Activated gamma-delta T cell treated with Interleukin-2 at 50 U/mL for 16 hours (primary cell): ENCODE measurements at places on chromosomes 3 and 15.

DNA sequence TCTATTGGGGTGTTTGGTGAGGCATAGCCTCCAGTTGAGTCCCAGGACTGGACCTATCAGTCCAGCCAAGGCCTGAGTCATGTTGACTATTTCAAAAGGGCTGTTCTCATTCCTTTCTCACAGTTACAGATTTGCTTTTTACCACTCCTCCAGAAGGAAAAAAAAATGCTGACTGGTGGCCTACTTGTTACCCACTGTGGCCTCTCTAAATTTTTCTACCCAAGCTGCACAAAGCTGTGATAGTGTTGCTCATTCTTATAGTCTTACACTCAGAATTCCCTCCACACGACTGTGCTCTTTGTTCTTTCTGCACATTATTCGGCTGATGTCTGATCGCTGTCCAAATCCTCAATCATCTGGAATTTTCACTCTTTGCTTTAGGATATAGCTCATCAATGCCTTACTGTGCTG is 1142.2 kb downstream of the IGSF11 start:
- DNase-seq: no peak

DNA sequence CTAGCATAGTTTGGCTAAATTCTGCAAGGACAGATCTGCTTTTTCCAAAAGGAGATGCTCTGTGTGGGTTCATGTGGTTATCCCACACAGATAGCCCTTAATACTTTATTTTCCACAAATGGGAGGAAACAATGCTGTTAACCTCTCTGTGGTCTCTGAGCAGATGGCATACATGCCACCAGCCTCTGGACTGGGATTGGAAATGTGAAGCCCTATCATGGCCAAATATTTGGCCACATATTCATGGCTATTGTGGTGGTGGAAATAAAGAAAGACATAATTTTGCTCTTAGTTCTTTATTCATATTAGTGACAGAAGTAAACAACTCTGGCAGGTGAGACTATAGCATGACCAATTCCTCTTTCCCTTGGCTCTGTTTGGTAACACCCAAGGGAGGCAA is 726.2 kb downstream of the ROBO1 start:
- no peak for DNase-seq

- DNase-seq: no peak
Measured at GRCh38 chr3:78601249-78601648, 1166.5 kb downstream of the ROBO1 start.

DNA sequence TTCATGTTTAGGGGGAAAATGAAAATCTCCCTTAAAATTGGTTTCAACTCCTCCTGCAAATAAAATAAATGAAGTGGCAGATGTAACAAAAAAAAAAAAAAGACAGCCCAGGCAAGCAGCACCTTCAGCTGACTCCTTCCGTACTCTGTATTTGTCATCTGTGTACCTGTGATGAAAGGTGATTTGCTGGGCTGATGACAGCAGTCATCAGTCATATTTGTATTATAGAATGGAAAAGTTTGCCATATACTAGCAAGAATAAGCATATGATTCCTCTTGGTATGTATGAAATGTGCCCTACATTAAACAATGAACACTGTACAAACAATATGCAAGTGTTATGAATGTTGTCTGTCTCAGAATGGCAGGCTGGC is 44.1 kb upstream of the WWTR1 start:
- no peak for DNase-seq

- no peak for DNase-seq
Measured at GRCh38 chr3:132448216-132448961, 31.1 kb downstream of the DNAJC13 start.

DNA sequence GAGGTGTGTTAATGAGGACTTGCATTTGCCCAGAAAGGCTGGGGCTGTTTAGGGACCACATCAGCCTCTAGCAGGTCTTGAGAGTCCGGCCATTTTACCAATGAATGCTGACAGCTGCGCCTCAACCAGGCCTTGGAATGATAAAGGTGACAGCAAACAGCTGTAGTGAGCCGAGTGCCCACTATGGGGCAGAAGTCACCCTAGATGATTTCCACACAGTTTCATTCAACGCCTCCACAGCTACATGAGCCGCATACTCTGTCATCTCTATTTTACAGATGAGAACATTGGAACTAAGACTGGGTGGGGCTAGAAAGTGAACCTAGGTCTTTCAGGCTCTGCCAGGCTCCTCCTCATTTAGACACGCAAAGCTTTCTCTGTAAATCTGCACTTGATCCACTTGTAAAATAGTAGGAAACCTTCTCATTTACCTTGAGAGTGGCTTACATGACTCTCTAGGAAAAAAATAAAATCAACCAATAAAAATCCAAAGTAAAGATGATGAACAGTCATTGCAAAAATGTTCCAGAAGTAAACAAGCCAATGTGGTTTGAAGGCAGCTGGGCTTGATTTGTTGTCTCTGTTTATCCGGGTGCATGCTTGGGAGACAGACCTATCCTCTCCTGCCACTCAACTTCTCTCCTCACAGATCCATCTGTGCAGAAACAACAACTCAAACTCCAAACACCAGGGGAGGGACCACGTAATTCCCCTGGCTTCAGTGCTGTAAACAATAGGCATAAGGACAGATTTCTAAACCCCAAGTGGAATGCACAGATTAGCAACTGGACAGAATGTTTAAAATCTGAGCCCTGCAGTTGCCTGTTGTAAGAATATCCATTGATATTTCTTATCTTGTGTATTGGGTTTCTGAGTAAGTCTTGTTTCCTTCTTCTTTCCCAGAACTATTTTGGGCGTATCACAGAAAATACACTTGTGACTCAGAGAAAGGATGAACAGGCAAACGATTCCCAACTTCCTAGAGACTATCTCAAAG is 31.5 kb upstream of the LDHAL6B start:
- DNase-seq: no peak

- no peak for DNase-seq
Measured at GRCh38 chr3:112966633-112967032, 8.3 kb downstream of the CD200R1 start.

DNA sequence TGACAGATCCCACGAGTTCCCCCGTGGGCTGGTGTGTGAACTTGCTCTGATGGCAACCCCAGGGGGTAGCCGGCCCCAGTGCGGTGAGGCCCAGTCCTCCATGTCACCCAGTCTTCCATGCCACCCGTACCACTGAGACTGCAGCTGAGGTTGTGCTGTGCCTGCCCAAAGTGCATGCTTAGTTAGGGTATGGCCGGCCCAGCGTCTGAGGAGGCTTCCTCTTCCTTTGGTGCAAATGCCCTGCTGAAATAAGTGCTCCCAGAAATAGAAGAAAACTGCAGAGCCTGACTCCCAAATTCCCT is 31.5 kb downstream of the MGLL start:
- no peak for DNase-seq

- DNase-seq: no peak
Measured at GRCh38 chr15:29225534-29226234, 43.9 kb downstream of the NSMCE3 start.

- DNase-seq: no peak
Measured at GRCh38 chr3:46214751-46215352, 6.7 kb upstream of the CCR1 start.

GRCh38 chr3:179247289-179248015 is 3.5 kb downstream of the KCNMB3 start:
- no peak for DNase-seq

- DNase-seq: no peak
Measured at GRCh38 chr3:135871311-135871710, 94.2 kb upstream of the PPP2R3A start.

GRCh38 chr3:111373861-111374260 is 168.1 kb upstream of the CD96 start:
- no peak for DNase-seq

- DNase-seq: no peak
Measured at GRCh38 chr3:88810455-88810854, 297.0 kb upstream of the EPHA3 start.

GRCh38 chr3:49967291-49967690 is 27.3 kb downstream of the RBM6 start:
- no peak for DNase-seq

DNA sequence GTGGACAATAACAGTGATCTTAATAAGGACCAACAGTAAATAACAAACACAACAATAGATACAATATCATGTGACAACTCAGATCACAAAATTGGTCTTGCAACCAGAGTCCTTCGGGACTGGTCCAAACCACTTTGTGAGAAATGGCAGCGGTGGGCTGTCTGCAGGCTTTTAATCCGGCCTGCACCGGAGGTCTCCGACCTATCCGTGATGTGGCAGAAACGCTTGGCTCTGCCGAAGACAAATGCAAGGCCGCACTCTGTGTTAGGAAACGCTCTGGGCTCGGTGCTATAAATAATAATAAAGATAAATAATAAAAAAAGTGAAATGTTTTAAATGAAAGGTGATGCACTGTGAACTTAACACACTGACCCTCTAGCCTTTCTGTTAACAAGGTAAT is 810.6 kb upstream of the NR2F2 start:
- DNase-seq: no peak

DNA sequence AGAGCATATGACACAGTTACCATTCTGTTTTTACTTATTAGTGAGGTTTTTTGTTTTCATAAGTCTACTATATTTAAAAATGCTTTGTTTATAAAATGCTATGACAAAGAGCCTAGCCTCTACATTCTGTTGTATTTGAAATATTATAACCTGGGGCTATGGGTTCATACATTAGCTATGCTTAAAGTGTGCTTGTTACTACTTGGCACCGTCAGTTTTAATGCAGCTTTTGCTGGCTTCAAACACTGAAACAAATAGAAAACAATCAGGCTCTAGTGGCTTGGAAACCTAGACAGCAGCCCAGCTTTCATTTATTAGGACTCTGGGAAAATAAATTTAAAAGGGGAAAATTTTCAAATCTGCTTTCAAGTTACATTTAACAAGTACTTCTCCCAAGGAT is 635.9 kb downstream of the CADM2 start:
- no peak for DNase-seq

DNA sequence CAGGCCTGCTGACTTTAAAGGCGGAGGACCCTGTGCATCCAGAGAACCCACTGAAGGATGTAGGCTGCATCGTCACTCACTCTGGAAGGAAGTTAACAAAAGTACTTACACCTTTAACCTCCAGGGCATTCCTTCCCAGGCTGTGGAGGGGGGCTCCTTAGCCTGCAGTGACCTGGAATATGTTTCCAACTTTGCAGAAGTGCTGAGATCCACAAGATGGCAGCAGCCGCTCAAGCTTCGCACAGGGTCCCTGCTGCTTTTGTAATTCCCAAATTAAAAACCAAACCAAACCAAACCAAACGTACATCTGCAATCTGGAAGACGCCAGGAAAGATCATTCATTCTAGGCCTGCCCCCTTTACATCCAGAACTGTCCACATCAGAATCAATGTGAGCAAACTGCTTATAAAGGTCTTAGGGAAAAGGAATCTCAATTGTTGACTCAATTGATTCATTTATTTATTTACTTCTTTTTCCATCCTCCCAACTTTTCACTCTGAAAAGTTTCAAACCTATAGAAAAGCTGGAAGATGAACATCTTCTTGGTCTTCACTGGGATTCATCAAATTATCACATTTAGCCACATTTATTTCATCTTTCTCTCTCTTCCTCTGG is 70.5 kb upstream of the KLHL25 start:
- no peak for DNase-seq

GRCh38 chr15:58451826-58452225 is 20.0 kb downstream of the LIPC start:
- no peak for DNase-seq

DNA sequence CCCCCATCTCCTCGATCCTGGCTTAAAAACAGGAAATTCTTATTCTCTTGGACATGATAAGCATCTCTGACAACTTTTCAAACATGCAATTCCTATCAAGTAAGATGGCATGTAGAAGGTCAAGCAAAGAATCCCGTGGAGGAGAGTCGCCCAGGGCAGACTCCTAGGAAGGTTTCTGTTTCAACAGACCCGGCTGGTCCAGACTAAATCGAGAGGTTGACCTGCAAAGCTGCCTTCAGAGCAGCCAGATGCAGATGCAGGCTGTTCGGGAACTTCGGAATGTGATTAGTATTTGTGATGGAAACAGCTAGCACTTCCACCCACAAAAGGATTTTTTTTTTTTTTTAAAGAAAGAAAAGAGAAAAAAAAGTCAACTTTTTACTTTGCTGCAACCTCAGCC is 216.8 kb downstream of the NR1D2 start:
- DNase-seq: no peak

DNA sequence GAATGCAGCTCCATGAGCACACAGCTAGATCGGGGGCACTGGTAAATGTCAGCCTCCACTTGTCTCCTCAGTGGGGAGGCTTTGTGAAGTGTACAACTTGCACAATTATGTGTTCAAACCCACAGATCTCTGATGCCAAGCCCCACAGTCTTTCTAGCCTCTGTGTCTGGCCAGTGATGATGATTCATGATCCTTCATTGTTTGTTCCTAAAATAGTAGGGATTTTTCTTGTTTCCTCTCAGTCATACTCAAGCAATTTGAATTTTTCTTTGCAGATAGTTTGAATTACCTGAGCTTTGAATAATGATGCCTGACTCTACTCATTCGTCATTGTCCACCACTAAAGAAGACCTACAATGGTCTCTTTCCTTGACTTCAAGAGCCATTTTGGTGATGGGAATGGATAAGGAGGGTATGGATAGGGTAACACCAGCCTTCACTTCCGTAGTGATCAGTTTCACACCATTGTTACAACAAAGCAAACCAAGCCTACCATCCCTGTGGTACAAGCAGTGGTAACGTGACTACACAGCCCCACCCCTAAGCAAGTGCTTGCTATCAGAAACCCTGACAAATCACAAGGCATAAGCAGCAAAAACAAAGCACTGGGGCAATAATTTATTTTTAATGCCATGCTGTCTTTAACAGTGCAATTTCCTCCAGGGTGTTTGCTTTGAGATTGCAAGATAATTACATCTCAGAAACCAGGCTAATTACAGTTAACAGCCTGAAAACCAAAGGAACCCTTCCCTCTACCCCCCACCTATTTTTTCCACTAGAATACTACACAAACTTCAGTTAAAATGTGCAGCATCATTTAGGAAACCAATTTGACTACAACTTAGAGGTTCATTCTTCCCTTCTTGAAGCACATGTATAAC is 114.1 kb upstream of the PPP2R3A start:
- DNase-seq: no peak

DNA sequence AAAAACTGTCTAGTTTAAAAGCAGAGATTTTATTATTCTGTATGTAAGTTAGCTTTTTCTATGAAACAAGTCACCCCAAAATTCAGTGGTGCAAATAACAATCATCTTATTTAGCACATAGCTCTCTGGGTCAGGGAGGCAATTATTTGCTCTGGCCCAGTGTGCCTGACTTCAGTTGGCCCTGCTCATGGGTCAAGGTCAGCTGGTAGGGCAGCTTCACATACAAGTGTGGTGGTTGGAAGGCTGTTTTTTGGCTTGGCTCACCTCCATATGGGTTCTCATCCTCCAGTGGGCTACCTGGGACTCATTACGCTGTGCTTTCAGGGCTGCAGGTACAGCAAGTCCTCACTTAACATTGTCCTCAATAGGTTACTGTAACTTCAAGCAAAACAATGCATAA is 228.6 kb downstream of the NR2F2 start:
- DNase-seq: no peak

DNA sequence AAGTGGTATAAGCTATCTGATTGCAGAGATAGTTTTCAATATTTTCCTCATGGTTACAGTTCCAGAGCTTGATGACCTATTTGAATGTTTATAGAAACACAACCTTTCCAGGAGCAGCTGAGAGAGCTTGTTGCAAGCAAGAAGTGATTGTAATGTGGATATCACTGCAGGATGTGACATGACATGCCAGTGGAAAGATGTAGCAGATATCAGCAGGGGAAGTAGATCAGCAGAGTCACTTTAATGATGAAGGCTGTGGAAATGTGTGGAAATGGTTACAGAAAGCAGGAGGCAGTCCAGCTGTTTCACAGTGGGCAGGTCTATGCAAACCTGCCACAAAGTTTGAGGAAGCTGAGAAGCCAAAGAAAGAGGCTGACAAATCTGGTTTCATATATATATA is 21.0 kb downstream of the TMEM158 start:
- DNase-seq: no peak
